ENCODE measurements at places on chromosomes 16 and 17.

- DNase-seq = no peak
Measured at GRCh38 chr17:40461732-40462342, 18.6 kb downstream of the IGFBP4 start.

GRCh38 chr16:729768-730665 lies 3.1 kb downstream of the HAGHL start:
- no peak for DNase-seq

DNA sequence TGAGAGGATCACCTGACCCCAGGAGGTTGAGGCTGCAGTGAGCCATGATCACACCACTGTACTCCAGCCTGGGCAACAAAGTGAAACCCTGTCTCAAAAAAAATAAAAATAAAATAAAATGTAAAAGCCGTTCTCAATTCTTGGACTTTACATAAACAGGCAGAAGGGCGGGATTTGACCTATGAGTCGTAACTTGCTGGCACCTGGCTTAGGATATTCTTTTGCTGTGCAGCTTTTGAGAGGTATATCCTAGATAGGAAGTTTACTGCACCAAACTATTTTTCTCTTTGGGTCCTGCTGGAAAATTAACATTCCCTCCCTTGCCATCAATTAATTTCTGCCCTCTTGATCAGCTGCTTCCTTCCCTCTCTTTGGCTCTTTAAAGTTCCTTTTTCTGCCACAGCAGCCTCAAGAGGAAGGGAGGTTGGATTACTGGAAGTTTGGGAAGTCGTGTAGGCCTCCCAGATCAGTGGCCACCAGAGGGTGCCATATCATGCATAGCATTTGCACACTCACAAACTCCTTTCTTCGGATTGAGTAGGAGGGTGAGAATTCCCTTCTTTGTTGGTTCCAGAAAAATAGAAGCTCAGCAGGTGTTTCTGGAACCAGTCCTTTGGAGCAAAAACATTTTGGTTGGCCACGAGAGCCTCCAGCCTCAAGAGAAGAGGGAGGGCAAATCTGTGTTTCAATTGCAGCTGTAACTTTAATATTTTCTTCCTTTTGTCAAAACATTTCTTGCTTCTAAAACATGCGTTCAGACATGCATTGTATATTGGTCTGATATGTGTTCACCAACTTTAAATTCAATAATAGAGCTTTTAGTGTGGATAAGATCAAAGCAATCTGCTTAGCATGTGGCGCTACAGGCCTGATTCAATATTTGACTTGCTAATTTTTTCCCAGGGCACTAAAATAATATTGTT lies 147.3 kb downstream of the CCDC182 start:
- no peak for DNase-seq

- DNase-seq = no peak
Measured at GRCh38 chr17:77531002-77531401, 390.2 kb downstream of the SEC14L1 start.

DNA sequence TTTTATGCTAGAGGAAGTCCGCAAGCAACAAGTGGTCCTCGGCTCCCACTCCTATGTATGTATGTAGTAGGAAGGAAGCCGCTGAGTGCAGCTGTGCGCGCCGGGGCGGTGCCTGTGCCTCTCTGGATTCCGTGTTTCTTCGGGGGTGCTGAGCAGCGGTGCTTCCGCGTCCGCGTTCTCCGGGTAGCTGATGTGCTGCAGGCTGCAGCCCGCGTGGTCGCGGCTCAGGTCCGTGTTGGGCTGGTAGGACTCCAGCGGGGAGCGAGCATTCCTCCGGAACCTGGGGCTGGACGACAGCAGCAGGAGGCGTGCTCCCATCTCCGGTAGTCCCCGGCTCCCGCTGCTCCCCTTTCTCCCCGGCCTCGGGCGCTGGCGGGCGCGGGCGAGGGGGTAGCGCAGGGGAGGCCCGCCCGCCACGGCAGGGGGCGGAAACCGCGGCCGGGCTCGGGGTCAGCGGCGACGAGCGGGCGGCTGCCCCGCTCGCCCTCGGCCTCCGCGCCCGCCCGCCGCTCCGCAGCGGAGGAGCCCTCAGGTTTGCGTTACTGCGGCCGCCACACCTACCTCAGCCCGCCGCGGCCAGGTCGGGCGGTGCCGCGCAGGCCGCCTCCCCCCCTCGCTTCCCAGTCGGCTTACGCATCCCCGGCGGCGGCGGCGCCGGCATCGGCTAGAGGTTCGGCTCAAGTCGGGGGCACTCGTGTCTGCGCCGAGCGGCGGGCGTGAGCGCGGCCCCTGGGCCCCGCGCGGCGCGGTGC lies 487 bp downstream of the C17orf67 start:
- DNase-seq = peak; percentile 40

Measured in stimulated activated CD8-positive, alpha-beta memory T cell treated with anti-CD3 and anti-CD28 coated beads, Interleukin-7, amount 100 ng/mL, for 1 hour (primary cell).